NCI-H2029 treated with DMSO at 0.1 percent for 48 hours (cell line): ENCODE measurements at places on chromosomes 11 and 22.

- DNase-seq = no peak
Measured at GRCh38 chr11:16840951-16841350, 102.5 kb downstream of the C11orf58 start.

DNA sequence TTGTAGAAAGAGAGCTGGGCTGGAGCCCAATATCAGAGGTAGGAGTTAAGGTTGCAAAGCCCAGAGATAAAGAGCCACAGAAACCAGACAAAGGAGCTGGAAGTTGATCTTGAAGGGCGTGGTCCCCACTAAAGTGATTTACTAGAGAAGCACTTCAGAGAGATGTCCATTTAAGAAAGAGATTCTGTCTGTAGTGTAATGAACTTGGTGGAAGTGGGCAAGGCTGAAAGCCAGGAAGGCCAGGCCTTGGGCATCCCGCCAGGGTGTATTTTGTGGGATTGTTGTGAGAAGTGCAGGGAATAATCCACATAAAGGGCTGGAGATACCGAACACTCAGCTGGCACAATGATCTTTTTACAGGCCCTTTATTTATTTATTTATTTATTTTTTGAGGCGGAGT, 1398.8 kb downstream of the TBC1D22A start:
- peak; percentile 4 for DNase-seq

GRCh38 chr11:68048681-68049508, 10.1 kb downstream of the TCIRG1 start:
- DNase-seq = no peak

DNA sequence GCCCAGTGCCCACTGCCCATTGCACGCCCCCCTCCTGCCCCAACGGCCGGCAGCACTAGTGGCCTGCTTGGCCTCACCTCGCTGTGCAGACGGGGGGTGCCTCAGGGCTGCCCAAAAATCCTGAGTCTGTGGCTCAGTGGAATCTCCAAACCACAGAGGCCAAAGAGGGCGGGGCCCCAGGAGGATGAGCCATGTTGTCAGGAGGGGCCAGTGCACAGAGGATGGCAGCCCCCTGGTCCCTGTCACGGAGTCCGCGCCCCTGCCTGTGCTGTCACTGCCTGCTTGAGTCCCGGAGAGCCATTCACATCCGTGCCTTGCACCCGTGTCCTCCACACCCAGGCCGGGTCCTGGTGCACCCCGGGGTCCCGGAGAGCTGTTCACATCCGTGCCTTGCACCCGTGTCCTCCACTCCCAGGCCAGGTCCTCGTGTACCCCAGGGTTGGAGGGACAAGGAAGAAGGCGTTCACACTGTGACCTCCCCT, 36.4 kb upstream of the MUC5AC start:
- no peak for DNase-seq

GRCh38 chr22:36923131-36923788, 9.8 kb downstream of the CSF2RB start:
- no peak for DNase-seq

DNA sequence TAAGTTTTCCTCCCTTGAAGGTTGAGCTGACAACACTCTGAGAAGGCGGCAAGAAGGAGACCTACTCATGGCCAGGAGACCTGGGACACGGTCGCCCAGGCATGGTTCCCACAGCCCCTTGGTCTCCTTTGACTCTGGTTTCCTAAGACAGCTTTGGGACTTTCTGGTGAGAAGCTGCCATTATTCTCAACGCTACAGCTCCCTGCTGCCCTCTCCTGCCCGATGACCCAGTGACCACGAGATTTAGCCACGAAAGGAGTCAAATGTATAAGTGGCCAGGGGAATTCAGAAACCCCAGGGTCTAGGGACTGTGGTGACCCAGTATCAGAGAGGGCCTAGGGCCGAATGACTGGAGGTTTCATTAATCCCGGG, 699 bp upstream of the SDF2L1 start:
- DNase-seq = no peak

GRCh38 chr11:134783234-134783633, 371.2 kb upstream of the B3GAT1 start:
- no peak for DNase-seq

GRCh38 chr11:122069707-122070360, 46.2 kb downstream of the BLID start:
- no peak for DNase-seq

- no peak for DNase-seq
Measured at GRCh38 chr22:46878191-46878948, 115.9 kb downstream of the TBC1D22A start.

GRCh38 chr11:831118-831864, 1.5 kb upstream of the CD151 start:
- no peak for DNase-seq

- no peak for DNase-seq
Measured at GRCh38 chr11:94272738-94273313, 31.6 kb upstream of the IZUMO1R start.

DNA sequence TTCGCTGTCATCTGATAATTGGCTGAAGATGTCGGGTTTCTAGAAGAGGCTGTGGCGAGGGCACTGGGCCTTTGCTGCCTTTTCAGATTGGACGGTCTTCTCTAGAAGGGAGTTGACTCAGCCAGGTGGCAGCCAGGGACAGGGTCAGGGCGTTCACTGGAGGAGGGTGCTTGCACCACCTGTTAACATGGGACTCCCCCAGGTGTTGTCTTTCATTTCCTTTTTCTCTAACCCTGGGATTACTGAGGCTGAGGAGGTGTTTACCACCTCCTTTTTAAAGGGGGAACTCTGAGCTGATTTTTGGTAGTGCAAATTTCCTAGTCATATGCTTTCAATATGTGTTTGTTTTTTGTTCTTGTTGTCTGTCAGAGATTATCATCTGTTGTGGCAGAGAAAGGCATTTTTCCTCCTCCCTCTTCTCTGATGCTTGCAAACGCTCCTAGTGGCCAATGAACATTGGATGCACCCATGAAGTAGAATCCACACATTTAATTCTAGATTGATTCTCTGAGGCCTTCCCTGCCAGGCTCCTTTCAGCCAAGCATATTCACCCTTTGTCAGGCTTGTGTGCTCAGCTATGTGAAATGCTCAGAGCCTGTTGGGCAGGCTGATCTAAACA, 54.1 kb downstream of the LDLRAD3 start:
- no peak for DNase-seq

GRCh38 chr11:116225784-116226585, 546.8 kb downstream of the BUD13 start:
- DNase-seq = no peak

- DNase-seq = no peak
Measured at GRCh38 chr11:71499125-71499524, 27.9 kb upstream of the KRTAP5-7 start.

- no peak for DNase-seq
Measured at GRCh38 chr11:94175535-94175934, 46.9 kb downstream of the PANX1 start.

GRCh38 chr11:17602105-17603001, 55.3 kb downstream of the OTOG start:
- DNase-seq = no peak

DNA sequence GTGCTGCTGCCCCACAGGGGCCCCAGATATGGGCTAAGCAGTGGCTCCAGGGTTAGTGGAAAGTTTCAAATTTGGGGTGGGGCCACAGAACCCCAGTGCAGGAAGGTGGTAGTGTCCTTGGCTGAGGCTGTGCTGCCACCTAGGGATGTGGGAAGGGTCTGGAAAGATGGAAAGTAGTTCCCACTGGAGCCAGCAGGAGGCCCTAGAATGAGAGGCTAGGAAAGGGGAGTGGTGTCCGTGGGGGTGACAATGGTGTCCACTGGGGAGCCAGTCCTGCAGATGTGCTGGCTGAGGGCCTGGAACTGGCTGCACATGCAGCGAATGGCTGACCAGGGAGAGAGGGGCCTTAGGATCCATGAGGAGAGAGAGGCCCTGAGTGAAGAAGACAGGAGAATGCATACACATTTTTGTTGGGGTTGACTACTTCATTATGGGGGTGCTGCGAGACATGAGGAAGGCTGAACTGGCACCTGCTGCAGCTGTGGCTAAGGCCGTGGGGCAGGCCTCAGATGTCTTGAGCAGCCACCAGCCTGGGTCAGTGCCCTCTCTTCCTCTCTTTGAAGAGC, 21.1 kb downstream of the RFPL3 start:
- no peak for DNase-seq

- DNase-seq = no peak
Measured at GRCh38 chr22:39148727-39149535, 3.5 kb downstream of the CBX7 start.

DNA sequence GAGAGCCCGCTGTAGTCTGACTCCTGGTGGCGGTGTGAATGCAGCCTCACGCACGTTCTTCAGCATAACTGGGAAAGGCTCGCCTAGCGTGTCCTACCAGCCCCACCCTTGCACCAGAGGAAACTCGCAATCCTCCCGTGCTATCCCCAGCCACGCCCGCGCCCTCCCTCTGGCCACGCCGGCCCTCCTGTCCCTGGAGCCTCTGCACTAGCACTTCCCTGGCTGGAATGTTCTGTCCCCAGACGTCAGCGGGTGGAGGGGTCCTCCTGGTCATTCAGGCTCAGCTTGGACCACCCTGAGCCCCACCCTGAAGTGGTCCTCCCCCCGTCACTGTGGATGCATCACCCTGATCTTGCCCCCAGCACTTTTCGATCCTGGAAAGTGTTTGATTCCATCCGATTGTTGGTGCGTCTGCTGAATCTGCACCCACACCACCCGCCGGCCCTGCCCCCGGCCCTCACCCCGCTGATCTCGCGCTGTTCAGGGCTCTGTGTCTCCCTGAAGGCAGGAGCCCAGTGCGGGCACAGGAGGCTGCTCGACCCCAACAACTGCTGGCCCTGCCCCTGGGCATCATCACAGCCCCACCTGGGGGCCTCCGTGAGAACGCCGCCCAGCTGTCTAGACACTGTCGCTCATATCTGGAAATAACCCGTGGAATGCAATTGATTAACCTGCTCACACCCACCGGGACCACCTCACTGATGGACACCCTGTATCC, 437.0 kb downstream of the TBC1D22A start:
- DNase-seq = no peak

DNA sequence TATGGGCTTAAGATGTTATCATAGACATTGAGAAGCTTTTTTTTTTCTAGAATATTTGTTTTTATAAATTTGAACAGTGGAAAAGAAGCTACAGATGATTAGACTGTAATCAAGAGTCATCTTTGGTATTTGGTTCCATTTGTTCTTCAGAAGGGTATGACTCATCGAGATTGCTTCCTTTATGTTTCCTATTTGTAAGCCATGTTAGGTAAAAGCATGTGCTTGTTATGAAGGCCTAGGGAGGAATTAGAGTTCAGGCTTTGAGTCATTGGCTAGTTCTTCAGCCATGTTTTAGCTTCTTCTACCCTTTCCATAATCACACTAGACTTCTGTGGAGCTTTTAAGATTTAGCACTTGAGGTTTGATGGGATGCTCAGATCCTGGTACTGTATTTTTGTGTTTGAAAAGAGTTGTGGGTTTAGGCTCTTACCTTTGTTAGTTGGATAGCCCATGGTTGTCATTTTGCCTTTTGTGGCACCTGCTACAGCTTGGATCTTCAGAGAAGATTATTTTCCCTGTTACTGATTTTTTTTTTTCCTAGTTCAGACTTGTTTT, 44.3 kb downstream of the POLD3 start:
- no peak for DNase-seq

GRCh38 chr11:60748821-60749220, 7.8 kb upstream of the MS4A15 start:
- no peak for DNase-seq

GRCh38 chr11:8262552-8263108, 1.0 kb downstream of the LMO1 start:
- no peak for DNase-seq

GRCh38 chr11:96758957-96759356, 369.1 kb downstream of the JRKL start:
- DNase-seq = no peak

GRCh38 chr11:110301577-110301976, 5.2 kb upstream of the RDX start:
- DNase-seq = no peak

- DNase-seq = no peak
Measured at GRCh38 chr22:33381531-33382406, 323.6 kb upstream of the SYN3 start.

GRCh38 chr22:25645964-25646363, 81.5 kb downstream of the GRK3 start:
- DNase-seq = no peak

DNA sequence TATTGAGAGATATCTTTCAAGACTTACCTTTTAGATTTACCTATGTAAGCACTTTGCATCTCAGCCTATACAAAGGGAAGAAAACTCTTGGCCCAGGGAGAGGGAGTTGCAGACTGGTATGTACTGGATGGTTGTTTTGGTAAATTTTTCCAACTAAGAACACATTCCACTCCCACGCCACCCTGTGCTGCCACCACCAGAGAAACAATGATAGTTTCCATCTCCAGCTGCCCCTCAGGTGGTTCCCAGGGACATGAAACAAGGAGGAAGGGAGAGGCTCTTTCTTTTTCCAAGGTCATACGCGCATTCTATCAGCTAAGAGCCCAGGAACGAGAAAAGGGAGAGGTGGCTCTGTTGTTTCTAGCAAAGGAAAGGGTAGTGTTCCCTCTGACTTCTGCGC, 34.4 kb downstream of the CCDC34 start:
- no peak for DNase-seq

GRCh38 chr22:32334660-32335365, 22.9 kb upstream of the RFPL3 start:
- no peak for DNase-seq

- no peak for DNase-seq
Measured at GRCh38 chr11:92082652-92083051, 142.0 kb upstream of the FAT3 start.

GRCh38 chr11:29373725-29374124, 643.1 kb downstream of the KCNA4 start:
- DNase-seq = no peak

- no peak for DNase-seq
Measured at GRCh38 chr22:27718186-27719035, 83.1 kb downstream of the MN1 start.

DNA sequence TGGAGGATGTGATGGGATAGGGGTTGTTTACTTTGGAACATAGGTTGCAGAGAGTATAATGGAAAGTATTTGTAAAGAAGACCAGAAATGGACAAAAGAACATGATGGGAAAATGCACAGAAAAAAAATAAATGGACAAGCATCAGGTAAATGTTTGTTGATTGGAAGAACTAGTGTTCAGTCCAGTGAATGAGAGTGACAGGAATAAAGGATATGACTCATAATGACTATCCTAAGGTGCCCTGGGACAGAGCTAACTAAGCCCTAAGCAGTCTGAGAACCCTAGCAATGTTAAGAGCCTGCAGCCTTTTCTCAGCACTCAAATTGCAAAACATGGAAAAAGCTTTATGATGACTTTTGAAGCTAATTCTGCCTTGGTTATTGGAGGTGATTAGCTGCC, 732.8 kb upstream of the ANO5 start:
- no peak for DNase-seq

DNA sequence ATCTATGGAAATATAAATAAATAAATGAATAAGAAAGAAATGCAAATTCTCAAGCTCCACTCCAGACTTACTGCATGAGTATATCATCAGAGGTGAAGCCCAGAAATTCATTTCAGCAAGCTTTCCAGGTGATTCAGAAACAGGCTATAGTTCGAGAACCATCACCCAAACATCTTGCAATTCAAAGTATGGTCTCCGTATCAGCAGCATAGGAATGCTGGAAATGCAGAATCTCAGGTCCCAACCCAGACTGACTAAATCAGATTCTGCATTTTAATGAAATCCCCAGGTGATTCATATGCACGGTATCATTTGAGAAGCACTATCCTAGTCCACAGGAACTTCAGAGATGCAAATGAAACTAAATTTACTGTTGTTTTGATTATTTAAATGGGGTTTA, 95.3 kb downstream of the SERGEF start:
- no peak for DNase-seq
